ENCODE measurements at places on chromosomes 3 and 15. TPM values are rescaled to one million over a fixed set of nuclear protein-coding genes. Genes with fewer than 3 reads are reported as not detected.

Gene NECTIN3
- total RNA-seq: 22.5 TPM

Gene IGSF11
- total RNA-seq: 4.8 TPM

Gene MTFMT
- 23.7 TPM for total RNA-seq

Gene NXPE3
- total RNA-seq: 26.4 TPM

Gene CHDH
- total RNA-seq: 2.6 TPM

Gene CASR
- not detected for total RNA-seq

Gene GASK1A
- total RNA-seq: not detected

Gene DOCK3
- 0.43 TPM for total RNA-seq

Data from A549 treated with DMSO at 1 μM for 4 hours (cell line).